ENCODE measurements at places on chromosomes 11 and 22.
A peak's percentile ranks its signal among the peaks of the same experiment; 100 is the strongest.

DNA sequence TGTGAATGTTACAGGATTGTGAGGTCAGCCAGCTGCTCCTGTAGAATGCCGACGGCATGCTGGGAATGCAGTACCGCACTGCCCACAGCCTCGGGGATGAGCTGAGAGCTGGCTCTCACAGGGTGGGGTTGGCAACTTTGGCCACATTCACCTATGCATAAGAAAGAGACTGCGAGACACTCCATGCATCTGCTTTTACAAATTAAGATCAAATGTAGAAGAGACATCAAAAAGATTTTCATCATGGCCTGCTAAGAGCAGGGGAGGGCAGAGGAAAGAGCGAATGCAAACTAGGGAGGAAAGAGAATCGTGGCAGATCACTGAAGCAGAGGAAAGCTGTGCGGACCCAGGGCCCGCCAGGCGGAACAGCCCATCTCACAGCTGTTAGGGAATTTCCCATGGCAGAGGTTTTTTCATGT, 49.8 kb upstream of the SPATA19 start:
- peak; percentile 45 for DNase-seq

DNA sequence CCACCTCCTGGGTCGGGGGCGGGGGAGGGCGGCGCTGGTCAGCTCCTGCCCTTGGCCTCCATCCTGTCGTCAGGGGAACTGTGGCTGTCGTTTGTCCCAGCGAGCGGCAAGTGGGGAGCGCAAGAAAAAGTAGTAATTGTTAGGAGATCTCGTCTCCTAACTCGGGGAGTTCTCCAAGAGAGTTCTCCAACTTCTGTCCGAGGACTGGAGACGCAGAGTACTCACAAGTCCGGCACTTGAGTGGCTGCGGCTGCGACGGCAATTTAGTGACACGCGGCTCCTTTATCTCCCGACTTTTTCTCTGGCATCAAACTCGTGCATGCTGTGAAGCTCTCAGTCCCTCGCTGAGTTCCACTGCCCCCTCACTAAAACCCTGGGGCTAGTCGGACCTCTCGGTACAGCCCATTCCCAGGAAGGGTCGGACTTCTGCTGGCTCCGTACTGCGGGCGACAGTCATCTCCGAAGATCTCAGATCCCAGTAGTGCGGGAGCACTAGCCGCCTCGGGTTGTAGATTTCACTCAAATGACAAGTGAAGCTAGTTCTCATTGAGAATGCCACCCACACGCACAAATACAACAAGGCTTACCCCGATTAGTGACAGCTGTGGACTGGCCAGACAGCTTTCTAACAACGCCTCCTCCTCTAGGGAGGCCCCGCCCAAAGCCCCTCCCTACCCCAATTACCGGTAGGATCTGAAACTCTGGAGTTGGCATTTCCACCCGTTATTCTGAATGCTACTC, at the start of gene PGR:
Gene PGR (minus strand): TSS at position 611 of the 741 bp plus-strand sequence. CDS start 743 bp downstream, outside the sequence.
- DNase-seq = no peak

GRCh38 chr22:27673839-27674238, 127.7 kb downstream of the MN1 start:
- DNase-seq = no peak

DNA sequence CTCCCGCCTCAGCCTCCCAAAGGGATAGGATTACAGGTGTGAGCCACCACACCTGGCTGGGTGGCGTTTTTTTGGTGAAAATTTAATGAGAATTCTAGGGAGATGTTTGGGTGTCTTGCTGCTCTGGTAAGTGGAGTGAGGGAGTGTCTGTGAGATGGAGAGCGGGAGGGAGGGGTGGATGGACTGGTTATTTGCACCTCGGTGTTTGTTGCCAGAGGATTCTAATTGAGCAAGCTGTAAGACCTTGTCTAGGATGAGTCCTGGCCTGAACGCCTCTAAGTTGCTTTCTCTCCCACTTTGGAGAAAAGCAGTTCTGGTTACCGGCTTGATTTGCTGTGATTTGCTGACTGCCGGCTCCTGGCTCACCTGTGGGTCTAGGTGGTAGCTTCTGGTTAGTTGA, 22.0 kb upstream of the GRAMD4 start:
- no peak for DNase-seq

DNA sequence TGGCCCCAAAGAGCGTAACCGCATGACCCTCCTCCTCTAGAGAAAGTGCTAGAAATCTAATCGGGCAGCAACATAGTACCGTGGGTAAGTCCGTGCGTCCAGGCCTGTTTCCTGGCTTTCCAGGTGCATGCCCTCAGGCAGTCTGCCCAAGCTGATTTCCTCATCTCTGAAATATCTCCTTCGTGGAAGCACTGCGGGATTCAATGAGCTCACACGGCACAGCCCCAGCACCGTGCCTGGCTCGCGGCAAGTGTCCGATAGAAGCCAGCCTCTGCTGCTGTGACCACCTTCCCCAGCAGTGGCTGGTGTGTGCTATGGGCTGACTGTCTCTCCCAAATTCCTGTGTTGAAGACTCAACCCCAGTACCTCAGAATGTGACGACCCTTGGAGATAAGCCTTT, 20.7 kb downstream of the RPUSD4 start:
- no peak for DNase-seq

DNA sequence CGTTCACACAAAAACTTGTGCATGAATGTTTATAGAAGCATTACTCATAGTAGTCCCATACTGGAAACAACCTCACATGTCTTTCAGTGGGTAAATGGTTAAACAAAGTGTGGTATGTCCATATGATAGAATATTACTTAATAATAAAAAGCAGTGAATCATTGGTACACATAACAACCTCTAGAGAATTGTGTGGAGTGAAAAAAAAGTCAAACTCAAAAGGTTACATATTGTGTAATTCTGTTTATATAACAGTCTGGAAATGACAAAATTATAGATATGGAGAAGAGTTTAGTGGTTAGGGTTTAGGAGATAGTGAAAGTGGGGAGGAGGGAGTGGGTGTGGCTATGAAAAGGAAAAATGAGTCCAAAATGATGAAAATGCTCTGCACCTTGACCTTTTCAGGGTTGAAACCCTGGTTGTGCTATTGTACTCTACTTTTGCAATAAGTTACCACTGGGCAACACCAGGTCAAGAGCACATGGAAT, 243.4 kb upstream of the DDI1 start:
- DNase-seq = no peak

GRCh38 chr11:69750108-69750850, 24.9 kb downstream of the FGF4 start:
- no peak for DNase-seq

GRCh38 chr11:12834630-12835029, 160.4 kb downstream of the TEAD1 start:
- DNase-seq = no peak

DNA sequence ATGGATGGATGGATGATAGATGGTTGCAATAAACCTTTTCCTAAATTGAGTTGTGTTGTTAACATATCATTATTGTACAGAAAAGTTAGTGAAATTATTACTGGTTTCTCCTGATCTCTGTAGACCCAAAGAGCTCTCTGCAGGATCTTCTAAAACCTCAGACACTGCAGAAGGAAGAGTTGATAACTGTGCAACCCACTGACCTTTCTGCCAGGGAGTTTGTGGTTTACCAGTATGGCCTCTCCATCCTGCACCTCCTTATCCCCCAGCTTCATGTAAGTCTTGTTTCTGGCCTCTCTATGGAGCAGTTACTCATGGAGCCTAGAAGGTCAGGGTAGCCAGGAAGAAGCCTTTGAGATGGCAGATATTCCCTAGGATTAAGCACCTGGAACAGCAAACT, 45.6 kb downstream of the BTG4 start:
- no peak for DNase-seq

DNA sequence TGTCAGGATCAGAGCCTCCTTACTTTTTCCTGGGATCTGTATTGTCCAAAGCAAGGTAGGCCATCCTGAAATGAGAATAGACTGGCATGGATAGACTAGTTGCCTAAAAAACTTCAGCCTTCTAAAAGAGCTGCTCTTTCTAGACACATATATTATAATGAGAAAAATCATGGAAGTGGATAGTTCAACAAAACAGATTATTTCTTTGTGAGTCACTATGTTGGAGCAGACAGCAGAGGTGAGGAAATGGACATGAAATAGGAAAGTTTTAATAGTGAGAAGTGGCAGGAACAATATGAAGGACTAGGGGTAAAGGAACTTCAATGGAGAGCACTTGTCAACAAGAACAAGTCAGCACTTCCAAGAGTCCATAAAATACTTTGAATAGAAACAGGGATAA, 101.9 kb upstream of the ANO3 start:
- no peak for DNase-seq

- peak; percentile 9 for DNase-seq
These were observed 178.0 kb downstream of the DSCAML1 start for GRCh38 chr11:117618982-117619355.

GRCh38 chr22:27514601-27515523, 286.7 kb downstream of the MN1 start:
- no peak for DNase-seq

GRCh38 chr11:44002191-44003093, 45.3 kb upstream of the ACCSL start:
- DNase-seq = no peak

DNA sequence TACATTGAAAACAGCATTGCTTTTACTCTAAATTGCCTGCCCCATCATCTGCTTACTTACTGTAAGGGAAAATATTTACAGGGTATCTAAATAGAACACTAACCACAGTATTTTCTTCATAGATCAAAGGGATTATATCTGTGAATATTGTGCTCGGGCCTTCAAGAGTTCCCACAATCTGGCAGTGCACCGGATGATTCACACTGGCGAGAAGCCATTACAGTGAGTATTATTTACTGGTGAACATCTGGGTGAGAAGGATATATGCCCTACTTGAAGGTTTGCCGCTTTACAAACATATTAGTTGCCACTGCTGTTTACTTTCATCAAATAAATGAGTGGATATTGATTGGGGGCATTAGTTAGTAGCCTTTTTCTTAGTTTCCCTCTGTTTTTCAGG, 5.9 kb upstream of the CNTF start:
- no peak for DNase-seq

DNA sequence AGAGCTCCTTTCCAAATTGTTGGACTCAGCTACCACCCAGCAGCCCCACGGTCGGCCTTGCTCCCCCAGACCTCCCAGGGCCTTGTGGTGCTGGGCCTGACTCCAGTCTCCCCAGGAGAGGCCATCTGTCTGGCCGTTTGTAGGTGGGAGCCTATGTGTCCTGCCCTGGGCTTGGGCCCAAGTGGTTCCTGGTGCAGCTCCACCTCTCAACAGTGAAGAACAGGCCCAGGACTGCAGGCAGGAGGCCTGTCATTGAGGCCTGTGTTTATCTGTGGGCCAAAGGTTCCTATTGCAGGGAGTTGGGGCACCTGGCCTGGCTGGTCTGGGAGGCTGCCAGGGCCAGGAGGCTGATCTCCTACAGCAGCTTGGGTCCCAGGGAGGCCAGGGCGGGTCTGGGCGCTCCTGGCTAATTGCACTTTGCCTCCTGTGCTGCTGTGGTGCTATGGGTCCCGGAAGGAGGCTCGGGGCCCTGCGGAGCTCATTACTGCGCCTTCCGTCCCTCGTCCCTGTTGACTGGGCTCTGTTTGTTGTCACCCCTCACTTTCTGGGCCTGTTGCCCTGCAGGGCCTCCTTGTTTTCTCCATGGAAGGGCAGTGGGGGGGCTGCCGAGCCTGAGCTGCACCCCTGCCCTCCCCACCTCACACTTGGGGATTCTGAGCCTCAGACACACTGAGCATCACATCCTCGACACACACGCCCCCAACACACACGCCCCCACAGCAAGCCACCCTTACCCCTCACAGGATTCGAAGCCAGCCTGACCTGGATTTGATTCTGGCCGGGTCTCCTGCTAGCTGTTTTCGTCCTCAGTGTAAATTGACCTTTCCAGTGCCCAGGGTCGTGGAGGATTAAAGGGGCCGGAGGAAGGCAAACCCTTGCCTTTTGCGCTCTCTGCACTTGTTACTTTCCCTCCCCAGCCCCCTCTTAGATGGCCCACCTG, 6.8 kb upstream of the OMP start:
- DNase-seq = no peak

DNA sequence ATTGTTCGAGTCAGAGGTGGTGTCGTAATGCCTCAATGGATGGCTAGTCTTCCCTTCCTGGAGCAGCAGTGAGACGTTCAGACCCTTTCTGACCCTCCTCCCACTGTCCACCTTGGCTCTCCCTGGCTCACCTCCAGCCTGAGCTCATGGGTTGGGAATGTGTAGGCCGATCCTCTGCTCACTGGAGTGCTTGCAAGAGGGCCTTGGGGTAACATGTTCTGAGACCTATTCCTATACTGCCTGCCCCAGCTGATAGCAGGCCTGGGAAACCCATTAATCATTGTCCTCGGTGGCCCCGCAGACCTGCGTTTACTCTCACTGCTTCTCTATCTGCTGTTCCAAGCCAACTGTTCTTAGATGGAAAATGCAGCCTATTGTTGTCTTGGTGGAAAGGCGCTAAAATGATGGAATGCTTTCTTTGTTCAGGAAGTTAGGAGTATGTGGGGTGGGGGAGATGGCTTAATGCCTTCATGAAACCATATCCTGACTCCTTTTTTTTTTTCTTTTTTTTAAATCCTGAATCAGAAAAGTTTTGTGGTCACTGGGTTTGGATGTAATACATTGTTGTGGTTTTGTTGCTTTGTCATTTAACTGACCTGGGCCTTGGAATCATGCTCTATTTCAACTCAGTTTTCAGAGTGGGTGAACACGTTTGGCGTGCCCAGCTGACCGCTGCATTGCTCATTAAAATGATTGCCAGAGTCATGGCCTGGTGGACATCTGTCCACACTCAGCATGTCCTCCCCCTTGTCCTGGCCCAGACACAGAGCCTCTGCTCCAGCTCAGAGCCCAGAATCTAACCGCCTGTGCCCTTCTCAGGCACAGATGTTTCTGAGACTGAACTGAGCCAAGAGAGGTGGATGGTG, 72.5 kb downstream of the MICAL2 start:
- no peak for DNase-seq

DNA sequence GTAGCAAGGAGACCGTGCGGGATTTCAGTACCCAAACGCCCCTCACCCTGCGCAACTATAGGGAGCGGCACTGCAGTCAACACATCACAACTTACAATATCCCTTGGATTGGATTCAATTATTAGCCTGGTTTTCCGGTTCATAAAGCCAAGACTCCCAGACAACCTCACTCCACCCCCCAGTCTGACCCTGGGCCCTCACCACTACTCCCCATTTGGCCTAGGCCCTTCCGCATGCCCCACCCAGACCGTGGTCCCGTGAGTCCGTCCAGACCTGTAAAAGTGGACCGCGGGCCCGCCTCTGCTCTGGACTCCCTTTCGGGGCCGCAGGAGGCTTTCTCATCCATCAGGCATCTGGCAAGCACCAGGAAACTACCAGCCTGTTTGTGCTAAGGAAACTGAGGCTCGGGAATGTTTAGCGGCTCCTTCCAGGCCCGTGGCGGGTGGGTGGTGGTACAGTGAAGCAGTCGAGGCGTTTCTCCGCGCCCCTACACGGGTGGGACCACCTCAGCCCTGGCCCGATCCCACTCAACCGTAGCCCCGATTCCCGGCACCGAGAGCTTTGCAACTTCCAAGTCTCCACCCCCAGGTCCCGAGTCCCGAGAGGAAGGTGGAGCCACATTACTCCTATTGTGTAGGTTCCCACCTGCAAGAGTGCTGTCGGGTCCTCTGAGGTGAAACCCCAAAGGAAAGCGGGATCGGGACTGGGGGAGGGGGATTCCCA, 679 bp upstream of the DPP3 start:
- DNase-seq = peak; percentile 34
